ENCODE measurements at places on chromosomes 3 and 15.

DNA sequence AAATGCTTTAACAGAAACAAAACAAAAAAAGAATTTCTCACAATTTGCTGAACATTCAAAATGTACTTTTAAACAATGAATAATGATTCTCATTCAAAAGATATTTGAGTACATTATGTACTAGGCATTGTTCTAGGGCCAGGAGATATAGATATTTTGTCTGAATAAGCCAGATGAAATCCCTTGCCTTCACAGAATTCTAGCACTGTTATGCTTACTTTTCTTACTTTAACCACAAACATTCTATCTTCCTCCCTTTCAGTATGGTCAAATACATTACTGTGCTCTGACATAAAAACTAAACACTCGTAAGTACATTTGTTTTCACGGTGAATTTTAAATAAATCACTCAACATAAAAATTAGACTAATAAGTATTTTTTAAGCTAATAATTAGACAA is 116.7 kb downstream of the ADAM10 start:
- no peak for DNase-seq

- no peak for DNase-seq
These were observed 21.3 kb upstream of the ANKRD28 start for GRCh38 chr3:15819043-15819442.

DNA sequence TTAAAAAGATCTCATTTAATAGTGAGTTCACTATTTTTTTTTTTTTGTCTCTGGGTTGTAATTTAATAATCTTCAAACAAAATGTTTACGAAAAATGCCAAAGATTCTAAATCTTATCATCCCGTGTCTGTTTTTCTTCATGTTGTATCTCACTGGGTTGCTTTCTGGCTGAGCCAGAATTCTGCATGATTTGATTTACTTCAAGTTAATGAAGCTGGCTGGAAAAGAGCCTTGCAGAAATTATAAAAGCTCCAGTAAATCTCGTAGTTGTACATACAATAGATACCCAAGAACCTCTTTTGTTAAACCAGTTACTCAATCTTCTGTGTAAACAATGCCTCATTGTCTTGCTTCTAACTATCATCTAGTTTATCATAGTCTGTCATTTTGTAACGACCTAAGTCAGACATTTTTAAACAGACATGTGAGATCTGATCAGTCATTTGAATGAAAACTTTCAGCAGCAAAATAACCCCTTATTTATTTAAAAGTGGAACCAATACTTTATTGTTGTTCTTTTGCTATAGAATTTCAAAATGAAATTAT is 249.0 kb downstream of the MCTP2 start:
- no peak for DNase-seq

GRCh38 chr3:177529716-177530335 is 332.5 kb upstream of the TBL1XR1 start:
- no peak for DNase-seq
